AML-193 (cell line): ENCODE measurements at places on chromosomes 1 and 21.

DNA sequence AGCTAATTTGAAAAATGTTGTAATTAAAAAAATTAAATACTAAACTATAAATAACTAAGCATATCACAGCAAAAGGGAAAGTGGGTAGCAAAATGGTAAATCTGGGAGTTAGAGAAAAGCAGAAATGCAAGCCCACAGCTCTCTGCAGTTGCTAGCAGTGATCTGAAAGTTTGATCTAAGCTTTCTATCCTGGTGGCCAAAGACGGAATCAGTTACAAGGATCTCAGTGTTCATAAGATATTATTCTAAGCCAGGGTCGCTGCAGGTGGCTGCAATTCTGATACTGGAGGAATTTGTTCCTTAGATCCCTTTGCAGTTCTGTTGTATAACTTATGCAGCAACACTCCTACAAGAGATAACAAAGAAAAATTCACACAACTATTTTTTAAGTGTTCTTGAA, 363.7 kb downstream of the SETD4 start:
- DNase-seq = no peak

DNA sequence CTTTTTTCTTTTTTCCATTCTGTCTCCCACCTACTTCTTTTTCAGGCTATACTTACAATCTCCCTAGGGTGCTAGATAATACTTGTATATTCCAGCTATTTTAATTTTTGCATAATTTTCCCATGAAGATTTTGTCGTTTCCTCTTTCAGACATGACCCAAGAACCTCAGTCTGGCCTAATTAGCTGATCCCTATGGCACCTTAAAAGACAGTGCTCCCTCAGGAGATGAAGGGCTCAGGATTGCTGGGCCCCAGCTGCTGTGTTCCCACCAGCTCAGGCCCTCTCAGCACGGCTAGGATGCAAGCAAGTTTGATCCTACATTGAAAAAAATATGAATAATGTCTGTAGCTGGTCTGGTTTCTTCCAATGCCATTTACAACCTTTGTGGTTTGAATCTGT, 55.0 kb upstream of the RGS5 start:
- DNase-seq = no peak

- DNase-seq = peak; percentile 31
Measured at GRCh38 chr1:197521118-197521739, 253.2 kb downstream of the CRB1 start.

- no peak for DNase-seq
Measured at GRCh38 chr21:20026543-20026942, 971.7 kb upstream of the NCAM2 start.

GRCh38 chr1:19825298-19825697, 10.2 kb upstream of the RNF186 start:
- DNase-seq = no peak

- no peak for DNase-seq
Measured at GRCh38 chr1:243595527-243596210, 254.4 kb downstream of the AKT3 start.
